Stimulated activated CD8-positive, alpha-beta memory T cell treated with anti-CD3 and anti-CD28 coated beads, Interleukin-7, amount 100 ng/mL, for 48 hours (primary cell): ENCODE measurements at places on chromosomes 1 and 21.

- DNase-seq, result no peak
Observed at GRCh38 chr1:151255381-151255780, 847 bp downstream of the PSMD4 start.

- no peak for DNase-seq
Observed at GRCh38 chr1:5798151-5798730, 194.0 kb downstream of the NPHP4 start.

- no peak for DNase-seq
Observed at GRCh38 chr1:65420590-65421350, at the start of the genes LEPR and LEPROT. Gene LEPR, plus strand, starts transcription at chr1:65420668. Its CDS starts 144,898 bp downstream, at chr1:65565566. Gene LEPROT, plus strand, starts transcription at chr1:65420668. Its CDS starts 57 bp downstream, at chr1:65420725.

- no peak for DNase-seq
Observed at GRCh38 chr1:84574936-84575335, 696 bp upstream of the CTBS start.

DNA sequence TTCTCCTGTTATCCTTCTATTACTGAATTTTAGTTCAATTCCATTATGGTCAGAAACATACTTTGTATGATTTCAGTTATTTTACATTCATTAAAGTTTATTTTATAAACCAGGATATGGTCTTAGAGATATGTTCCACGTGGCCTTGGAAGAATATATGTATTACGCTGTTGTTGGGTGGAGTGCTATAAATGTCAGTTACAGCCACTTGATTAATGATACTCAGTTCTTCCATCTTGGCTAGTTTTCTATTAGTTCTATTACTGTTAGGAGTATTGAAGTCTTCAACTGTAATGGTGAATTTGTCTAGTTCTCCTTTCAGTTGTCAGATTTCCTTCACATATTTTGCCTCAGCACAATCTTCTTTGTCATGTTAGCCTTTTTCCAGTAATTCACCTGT lies 26.7 kb downstream of the CCSAP start:
- DNase-seq, result no peak

GRCh38 chr1:64624808-64625207 lies 120.1 kb upstream of the RAVER2 start:
- no peak for DNase-seq

DNA sequence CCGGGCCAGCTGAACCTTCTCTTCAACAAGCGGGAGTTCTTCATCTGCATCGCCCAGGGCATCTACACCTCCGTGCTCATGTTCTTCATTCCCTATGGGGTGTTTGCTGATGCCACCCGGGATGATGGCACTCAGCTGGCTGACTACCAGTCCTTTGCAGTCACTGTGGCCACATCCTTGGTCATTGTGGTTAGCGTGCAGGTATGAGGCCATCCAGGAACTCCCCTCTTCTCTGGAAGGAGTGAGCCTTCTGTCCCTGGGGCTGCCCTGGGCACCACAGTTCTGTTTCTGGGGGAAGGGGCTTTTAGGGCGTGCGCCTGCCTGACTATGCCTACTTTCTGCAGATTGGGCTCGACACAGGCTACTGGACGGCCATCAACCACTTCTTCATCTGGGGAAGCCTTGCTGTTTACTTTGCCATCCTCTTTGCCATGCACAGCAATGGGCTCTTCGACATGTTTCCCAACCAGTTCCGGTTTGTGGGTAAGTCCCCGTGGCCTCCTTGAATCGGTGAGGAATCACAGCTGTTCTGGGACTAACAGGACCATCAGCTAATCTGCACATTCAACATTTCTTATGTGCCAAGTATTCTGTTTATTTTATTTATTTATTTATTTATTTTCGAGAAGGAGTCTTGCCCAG lies 21.1 kb downstream of the ATP8B2 start:
- DNase-seq, result no peak

DNA sequence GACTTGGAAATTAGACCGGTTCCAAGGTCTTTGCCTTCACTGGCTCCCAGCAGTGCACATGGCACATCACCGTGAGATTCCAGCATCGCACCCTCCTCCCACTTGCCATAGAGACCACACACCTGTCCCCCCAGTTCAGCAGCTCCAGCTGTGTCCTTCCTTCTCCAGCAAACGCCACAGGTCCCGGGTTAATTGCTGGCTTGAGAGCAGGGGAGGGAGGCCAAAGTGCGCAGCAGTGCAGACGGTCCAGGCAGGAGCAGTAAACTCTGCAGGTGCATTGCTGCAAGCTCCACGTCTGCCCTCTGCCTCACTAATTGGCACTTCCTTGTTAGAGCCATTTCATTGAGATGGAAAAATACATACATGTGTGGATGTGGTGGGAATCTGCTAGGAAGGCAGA lies 65.3 kb downstream of the KLHDC7A start:
- no peak for DNase-seq

- DNase-seq, result no peak
Observed at GRCh38 chr21:36976882-36977651, 10.6 kb upstream of the HLCS start.

DNA sequence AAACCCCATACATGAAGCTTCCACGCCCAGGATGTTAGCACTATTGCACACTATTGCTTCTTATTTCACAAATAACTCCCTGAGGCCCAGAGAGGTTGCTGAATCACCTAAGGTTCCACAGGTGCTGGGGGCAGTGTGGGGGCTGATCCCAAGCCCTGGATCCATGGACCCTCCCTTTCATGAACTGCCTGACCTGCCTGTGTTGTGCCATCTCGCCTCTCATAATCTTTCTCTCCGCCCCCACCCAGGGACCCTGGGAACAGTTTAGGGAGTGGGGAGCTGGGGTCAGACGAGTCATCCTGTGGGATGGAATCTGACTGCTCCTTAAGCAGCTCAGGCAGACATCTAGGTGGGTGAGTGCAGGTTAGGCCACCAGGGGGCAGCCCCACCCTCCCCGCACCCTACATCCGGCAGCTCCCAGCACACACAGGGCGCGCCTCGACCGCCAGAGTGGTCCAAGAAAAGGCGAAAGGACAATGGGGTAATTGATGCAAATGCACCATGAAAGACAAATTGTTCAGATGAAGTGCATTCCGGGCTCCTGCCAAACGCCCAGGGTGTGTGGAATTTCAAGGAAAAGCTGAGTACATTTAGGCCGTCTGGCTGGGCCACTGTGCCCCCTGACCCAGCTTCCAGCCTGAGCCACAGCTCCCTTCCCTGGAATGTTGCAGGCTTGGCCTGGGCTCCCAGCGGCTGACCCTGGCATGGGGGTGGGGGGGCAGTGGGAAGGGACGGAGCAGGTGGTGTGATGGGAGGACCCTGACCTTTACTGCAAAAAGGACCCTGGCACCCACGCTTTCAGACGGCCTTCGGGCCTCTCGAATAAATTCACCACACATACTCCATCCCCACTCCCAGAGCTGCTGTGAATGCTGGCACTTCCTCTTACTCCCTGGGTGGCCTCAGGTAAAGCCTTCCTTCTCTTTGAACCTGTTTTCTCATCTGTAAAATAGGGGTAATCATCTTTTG lies 20.8 kb downstream of the PHLDA3 start:
- DNase-seq, result peak; percentile 51

DNA sequence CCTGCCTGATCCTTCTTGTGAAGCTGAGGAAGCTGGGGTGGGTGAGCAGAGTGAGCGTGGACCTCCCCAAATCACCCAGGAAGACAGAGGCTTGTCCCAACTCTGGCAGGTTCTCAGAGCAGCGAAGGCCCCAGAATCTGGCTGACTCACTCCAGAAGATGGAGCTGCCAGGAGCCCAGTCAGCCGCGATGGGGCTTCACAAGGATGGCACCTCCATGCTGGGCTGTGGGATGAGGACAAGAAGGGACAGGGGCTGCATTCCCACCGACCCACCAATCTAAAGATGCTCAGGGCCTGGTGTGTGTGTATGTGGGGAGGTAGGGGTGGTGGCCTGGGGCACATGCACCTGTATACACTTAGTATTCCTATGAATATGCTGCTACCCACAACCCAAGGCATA lies 52.9 kb downstream of the ATP1A1 start:
- no peak for DNase-seq

DNA sequence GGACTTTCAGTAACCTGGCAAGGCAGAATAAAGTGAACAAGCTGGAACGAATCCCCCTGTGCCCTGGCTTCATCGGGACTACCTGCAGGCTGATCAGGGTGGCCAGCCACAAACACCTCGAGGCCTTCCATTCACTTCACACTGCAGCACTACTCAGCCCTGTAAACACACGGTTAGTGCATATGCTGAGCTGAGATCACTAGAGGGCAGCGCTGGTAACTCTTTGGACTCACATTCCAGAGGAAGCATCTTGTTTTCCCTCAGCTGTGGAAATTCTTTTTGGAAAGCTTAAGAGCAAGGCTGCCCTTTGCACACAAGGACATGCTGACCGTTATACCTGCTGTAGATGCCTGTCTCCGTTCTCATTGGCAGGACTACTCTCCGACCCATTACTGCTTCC lies 32.1 kb downstream of the PCSK9 start:
- no peak for DNase-seq

DNA sequence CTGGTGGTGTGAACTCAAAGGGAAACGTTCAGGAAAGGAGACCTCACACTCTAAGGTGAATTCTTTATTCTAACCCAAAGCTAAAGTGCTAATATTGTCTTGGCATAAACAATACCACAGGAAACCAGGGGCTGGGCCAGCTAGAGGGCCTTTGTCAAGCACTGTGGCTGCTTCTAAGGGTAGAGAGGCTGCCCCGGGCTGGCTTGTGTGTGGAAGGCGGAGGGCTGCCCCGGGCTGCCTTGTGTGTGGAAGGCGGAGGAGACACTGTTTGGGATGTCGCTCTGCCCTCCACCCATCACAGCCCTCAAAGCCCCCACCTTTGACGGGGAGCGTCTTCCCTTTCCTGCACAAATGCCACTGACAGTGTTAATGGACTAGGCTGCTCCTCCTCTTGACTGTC lies 216.8 kb downstream of the TOMM20 start:
- no peak for DNase-seq

DNA sequence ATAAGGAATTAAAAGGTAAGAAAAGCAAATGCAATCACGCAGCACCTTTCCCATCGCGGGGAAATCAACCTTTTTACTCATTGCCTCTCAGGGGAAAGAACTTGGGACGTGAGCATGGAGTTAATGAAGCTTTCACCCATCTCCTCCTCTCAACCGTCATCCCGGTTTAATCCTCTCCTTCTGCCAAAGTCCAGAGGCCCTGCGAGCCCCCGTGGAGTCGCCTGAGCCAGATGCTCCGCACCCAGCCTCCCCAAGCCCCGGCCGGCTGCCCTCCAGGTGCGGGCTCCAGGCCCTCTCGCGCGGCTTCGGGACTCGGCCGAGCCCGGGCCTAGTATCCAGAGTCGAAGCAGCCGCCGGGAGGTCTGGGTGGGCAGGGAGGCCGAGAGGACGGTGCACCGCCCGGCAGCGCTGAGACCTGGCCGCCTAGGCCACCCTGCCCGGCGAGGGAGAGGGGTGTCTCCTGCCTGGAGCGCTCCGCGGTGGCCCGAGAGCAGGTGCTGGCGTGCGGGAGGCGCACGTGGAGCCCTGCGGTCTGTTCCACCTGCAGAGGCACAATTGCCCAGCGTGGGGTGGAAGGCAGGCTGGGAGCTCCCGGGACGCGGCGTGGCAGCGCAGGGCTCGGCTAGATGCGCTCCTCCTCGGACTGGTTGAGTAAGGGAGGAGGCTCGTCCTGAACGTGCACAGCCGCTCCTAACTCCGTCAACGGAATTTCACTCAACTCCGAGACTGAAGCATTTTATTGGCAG lies 218.5 kb downstream of the SDCCAG8 start:
- DNase-seq, result no peak

DNA sequence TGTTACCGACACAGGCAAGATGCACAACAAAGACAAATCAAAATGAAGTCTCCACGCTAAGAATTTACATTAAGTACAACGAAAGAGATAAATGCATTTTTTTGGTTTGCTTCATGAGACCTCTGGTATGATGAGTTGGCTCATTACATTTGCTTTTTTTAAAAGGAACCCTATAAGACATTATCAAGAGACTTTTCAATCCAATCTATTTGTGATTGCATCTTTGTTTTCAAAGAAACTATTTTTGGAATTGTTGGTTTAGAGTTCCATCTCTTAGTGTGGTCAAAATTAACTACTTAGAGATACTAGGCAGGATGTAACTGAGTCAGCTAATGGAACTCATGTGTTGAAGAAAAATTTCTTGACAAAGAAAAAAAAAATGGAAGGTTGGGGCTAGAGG lies 200.1 kb downstream of the ZC3H11B start:
- DNase-seq, result no peak

DNA sequence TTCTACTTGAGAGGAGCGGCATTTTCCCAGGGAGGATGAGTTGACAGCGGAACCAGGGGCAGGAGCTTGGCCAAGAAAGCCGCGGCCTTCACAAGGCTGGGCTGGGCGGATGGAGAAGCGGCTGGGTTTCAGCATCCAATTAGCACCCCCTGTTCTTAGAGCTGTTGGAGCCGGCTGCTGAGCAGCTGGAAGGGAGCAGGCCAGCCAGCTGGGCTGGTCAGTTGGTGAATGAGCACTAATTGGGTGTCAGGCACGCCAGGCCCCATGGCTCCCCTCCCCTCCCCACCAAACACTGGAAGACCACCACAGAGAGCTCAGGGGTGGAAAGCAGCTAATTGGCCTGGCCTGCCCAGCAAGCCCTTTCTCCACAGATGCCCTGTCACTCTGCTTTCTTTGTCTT lies 245.6 kb downstream of the RRAGC start:
- no peak for DNase-seq

GRCh38 chr1:109309347-109309746 lies 2.5 kb upstream of the MYBPHL start:
- no peak for DNase-seq

DNA sequence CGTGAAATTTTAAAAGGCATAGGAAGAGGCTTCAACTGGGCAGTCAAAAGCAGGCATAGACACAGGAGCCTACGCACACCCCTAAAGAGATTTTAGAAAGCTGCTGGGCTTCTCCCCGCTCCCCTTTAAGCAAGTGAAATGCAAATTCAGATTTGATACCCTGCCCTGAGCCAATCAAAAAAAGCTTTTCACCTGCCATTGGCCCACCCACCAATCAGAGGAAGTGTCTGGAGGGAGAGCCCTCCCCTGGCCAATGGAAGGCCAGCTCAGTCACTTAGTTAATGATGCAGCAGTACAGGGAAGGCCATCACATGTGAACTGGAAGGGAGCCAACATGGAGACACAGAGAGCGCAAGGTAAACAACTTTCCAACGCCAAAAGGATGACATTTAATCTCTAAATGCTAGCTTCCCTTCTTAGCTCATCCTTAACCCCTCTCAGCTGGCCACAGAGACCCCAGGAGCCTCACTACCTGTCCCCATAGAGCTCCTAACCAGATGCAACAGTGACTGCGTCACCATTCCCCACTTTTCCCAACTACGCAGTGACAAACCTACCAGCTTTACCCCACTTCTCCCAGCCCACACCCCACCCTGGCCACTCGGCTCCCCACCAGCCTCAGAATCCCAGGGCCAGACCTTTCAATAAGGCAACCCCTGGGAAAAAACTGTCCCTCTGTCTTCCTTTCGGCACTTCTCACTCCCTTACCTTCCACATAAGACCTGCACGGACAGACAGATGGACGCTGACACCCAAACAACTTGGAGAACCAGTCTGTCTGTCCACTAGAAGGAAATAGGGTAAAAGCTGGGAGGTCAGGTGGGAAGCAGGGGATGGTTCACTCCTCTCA lies 71.0 kb downstream of the CD46 start:
- DNase-seq, result peak; percentile 64

GRCh38 chr1:15345705-15346345 lies 63.9 kb upstream of the EFHD2 start:
- DNase-seq, result peak; percentile 46

GRCh38 chr1:86491171-86491950 lies 22.6 kb downstream of the CLCA1 start:
- DNase-seq, result no peak
